Thymus (tissue), 14 donors: ENCODE measurements at places on chromosomes 3 and 15. TPM values are rescaled to one million over a fixed set of nuclear protein-coding genes. Genes with fewer than 3 reads are reported as not detected.

Gene IQCF5
- polyA plus RNA-seq = not detected

Gene SNTN
- polyA plus RNA-seq = 0.16 TPM

Gene TMEM44
- polyA plus RNA-seq = 7.1 TPM

Gene SEMA3B
- 4.8 TPM for polyA plus RNA-seq

Gene AP3B2
- 5.0 TPM for polyA plus RNA-seq

Gene DUOXA2
- polyA plus RNA-seq = 0.23 TPM

Gene SLC2A2
- 0.05 TPM for polyA plus RNA-seq
